ENCODE measurements at places on chromosomes 6 and 20.

GRCh38 chr6:161747506-161747905 is 473.6 kb upstream of the AGPAT4 start:
- DNase-seq: no peak

GRCh38 chr6:105691971-105692370 is 289.1 kb upstream of the PREP start:
- no peak for DNase-seq

- DNase-seq: no peak
These were observed 27.9 kb upstream of the MCM3 start for GRCh38 chr6:52312461-52312860.

GRCh38 chr20:59745201-59745600 is 140.9 kb downstream of the PHACTR3 start:
- no peak for DNase-seq

- DNase-seq: no peak
These were observed 59.2 kb downstream of the AKAP12 start for GRCh38 chr6:151299011-151299410.

GRCh38 chr20:42895020-42895419 is 294.7 kb downstream of the PTPRT start:
- DNase-seq: no peak

DNA sequence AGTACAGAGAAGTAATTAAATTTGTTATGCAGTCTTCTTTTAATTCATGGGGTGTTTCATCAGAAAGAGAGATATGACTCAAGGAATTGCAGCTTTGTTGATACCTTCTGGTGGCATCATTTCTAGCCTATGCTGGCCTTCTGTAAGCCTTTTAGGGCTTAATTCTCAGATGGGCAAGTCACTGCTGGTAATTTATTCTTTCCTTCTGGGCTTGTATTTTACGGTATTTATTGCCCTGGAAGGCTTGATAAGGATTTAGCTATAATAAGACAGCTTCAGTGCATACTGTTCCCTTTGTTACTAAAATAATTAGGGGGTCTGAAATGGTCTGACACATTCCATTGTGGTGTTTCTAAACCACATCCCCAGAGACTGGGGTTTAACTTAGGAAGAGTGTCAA is 57.9 kb upstream of the EMILIN3 start:
- no peak for DNase-seq

DNA sequence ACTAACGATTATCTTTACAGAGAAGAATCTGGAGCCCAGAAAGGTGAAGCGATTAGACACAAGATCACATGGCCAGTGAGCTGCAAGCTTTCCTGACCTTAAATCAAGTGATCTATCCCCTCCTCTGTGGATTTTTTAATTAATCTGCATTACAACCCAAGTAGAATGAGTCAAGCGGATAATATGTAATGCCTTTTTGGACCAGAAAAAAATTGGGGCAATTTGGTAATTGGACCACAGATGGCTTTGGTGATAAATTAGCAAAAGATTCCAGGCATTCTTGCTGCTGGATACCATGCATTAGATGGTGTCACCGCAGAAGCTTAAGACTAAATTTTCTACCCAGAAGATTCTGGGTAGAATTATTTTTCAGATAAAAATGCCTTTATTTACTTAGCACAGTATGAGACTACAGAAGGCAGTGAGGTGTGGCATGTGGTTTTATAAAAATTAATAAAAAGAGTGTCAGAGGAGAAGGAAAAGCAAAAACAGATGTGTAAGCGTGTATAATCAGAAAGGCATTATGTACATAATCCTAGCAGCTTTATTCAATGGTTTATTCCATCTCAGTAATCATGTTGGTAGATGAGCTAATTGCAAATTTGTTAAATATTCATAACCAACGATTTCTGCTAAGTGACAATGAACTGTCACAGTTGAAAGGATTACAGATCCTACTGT is 53.9 kb upstream of the PCSK2 start:
- no peak for DNase-seq

Measured in activated naive CD4-positive, alpha-beta T cell (primary cell).